ENCODE measurements at places on chromosomes 12 and 14.

GRCh38 chr14:62126879-62127478 lies 364.8 kb downstream of the SNAPC1 start:
- DNase-seq = peak; percentile 19

GRCh38 chr12:43436597-43436996 lies 115.4 kb downstream of the ADAMTS20 start:
- no peak for DNase-seq

DNA sequence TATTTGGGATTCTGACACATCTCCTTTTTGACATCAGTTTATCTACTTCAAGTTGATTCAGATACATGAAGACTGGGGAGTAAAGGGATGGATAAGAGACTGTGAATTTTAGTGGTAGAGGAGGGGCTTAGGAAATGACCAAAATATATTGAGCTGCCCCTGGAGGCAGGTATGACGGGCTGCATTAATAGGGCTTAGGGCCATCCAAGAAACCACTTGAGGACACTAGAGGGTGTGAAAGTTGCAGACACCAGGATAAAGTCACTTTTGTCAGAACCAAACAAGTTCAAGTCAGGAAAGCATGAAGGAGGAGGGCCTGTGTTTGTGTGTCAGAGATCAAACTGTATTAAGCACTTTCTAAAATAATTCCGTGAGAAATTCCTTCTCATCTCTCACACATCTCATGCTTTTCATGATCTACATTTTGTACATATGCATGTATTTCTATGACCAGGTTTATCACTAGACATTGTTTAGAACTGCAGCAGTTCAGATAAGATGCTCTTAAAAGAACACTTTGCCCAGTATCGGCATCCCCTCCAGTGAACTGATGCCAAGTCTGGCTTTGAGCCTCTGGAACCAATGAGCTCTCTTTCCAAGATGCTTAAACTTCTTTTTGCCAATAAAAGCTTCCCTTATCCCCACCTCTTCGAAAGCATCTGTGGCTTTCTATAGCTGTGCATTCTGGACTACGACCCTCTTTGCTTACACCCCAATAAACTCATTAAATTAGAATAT lies 136.9 kb downstream of the SLC38A1 start:
- no peak for DNase-seq

DNA sequence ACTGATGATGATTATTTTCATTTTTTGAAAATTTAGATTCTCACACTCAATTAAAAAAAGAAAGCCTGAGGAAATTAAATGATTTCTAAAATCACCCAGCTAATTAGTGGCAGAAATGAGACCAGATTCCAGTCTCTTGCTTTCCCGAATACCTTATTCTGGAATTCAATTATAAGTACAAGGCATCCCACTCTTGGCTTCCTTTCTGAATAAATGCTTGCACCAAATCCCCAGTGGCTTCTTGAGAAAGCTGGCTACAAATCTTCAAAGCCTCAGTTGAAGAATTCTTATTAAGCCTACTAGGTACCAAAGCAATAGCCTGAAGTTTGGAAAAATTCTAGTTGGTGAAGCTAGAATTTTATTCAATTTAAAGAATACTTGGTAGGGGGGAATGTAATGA lies 476.6 kb downstream of the DIO2 start:
- DNase-seq = no peak
